ENCODE measurements at places on chromosomes 13 and 19.

DNA sequence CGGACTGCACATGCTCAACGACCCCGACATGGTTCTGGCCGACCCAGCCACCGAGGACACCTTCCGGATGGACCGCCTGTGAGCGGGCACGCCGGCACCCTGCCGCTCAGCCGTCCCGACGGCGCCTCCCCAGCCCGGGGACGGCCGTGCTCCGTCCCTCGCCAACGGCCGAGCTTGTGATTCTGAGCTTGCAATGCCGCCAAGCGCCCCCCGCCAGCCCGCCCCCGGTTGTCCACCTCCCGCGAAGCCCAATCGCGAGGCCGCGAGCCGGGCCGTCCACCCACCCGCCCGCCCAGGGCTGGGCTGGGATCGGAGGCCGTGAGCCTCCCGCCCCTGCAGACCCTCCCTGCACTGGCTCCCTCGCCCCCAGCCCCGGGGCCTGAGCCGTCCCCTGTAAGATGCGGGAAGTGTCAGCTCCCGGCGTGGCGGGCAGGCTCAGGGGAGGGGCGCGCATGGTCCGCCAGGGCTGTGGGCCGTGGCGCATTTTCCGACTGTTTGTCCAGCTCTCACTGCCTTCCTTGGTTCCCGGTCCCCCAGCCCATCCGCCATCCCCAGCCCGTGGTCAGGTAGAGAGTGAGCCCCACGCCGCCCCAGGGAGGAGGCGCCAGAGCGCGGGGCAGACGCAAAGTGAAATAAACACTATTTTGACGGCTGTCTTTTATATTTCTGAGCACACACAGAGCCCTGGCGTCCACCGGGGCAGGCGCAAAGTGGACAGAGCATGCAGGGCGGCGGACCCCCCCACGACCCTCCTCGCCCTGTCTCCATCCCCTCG, 13.6 kb downstream of the COMP start:
- no peak for DNase-seq

- DNase-seq: no peak
Measured at GRCh38 chr13:97120976-97121375, 101.2 kb upstream of the MBNL2 start.

DNA sequence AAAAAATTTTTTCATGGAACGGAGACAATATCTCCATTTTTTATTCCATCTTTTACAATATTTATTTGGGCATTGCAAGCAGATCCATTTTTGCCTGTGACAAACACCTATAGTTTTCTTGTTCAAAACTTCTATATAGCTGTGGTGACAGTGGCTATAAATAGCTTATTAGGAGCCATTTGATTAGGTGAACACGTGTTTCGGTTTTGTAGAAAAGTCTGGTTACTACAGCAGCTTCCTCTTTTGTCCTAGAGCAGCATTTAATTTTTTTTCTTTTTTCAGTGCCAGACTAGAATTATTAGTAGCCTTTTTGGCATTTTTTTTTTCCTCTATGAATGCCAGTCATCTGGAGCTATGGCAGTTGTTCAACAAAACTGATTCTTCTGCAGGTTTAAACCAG, 123.5 kb downstream of the RXFP2 start:
- DNase-seq: no peak

GRCh38 chr19:34504273-34504808, 22.8 kb downstream of the WTIP start:
- DNase-seq: no peak

DNA sequence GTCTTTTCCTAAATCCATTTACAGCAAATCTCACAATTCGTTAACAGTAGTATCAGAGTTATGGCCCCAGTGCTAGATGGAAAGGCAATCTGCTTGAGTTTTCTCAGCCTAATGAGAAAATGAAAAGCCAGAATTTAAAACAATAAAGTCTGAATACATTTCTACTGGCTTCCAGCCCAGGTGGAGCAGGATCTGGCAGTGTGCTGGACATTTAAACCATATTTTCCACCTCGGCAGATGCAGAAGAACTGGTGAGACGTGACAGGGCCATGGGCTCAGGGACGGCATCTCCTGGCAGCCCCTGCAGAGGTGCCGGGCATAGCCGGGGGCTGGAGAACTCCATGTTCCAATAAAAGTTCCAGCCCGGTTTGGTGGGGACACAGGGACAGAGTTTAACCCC, 7.1 kb downstream of the SMIM7 start:
- no peak for DNase-seq

DNA sequence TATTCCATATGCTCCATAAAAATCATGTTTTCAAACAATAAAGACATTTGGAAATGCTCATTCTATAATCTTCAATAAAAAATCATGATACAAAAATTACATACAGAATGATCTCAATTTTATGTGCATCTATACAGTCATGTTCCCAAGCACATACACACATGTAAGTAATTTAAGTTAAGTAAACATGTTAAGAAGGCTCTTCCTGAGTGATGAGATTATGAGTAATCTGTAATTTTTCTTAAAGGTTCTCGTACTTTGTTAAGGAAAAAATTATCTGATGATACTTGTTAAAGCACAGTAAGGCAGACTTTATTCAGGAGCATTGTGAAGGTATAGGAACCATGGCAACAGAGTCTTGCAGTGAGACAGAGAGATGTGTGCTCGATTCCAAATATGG, 30.0 kb upstream of the DLEU7 start:
- DNase-seq: no peak

DNA sequence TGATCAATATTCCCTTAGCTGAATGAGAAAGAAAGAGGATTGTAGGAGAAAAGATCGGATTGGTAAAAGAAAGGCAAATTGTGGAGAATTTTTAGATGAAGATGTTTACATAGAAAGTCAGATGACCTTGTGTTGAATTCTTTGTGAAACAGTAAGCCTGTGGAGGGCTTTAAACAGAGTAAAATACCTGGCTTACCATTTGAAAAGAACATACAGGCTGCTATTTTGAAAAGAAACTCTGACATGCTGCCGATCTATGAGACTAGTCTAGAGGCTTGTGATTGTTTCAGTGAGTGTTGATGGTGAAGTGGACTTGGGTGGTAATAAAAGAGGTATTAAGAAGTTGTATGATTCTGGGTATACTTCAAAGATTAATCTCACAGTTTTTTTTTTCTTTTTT, 938.9 kb upstream of the PRR20A start:
- no peak for DNase-seq

DNA sequence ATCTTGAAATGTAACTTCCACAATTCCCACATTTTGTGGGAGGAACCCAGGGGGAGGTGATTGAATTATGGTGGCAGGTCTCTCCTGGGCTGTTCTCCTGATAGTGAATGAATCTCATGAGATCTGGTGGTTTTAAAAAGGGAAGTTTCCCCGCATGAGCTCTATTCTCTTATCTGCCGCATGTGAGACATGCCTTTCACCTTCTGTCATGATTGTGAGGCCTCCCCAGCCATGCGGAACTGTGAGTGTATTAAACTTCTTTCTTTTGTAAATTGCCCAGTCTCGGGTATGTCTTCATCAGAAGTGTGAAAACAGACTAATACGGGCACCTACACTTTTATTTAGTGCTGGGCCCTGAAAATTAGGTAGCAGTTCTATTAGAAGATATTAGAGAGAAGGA, 45.8 kb downstream of the TNFSF13B start:
- DNase-seq: no peak

GRCh38 chr19:11814700-11815035, 595 bp downstream of the ZNF440 start:
- DNase-seq: no peak

DNA sequence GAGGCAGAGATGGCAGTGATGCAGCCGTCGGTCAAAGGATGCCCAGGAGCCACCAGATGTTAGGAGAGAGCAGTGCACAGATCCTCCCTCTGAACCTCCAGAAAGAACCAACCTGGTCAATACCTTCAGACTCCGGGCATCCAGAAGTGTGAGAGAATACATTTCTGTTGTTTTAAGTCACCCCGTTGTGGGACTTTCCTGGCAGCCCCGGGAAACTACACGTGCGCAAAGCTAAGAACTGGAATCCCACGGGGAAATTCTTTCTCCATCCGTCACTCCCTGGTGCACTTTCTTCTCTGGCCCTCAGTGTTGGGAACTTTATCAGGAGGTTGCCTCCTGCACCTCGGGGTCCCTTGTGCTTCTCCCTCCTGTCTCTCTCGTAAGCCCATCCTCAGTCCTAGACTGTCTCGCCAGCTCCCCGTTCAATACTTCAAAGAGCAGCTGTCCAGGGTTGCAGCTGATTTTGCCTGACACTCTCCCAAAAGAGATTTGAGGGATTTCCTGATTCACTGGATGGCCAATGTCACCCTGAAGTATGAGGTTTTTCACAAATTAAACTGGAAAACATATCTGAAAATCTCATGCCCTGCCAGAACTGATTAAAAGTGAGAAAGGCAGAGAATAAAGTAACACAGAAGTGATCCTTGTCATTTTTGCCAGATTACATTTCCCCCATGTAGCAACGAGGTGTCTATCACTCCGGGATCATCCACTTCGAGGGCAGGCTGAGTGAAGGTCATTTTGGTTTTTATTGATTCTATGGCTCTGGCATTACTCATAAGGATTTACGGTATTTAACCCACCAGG, 136.8 kb downstream of the DCT start:
- no peak for DNase-seq

DNA sequence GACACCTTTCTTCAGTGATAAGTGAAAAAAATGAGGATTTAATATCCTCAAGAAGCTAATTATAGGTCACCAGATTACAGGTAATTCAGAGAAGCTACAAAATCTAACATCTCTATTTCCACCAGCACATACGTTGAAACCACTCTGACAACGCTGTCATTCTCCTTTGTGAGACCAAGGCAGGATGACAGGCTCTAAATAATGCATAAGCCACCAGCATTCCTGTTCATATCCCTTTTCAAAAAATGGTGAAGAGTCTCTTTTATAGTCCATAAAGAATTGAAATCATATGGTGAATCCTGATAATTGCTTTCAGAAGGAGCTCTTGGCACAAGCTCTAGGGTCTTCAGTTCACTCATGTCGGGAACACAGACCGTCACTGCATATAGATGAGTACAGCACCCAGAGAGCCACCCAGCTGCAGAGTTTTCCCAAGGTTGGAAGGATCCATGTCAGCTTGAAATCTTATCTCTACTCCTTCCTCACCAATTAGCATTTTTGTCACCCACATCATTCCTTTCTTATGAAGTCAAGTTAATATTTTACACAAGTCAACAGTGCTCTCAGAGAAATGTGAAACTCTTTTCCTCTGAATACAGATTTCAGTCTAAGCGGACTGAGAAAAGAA, 431.4 kb downstream of the TBC1D4 start:
- DNase-seq: no peak

- no peak for DNase-seq
Measured at GRCh38 chr13:85366759-85367417, 432.3 kb downstream of the SLITRK6 start.

All from SW480 (cell line).